ENCODE measurements at places on chromosomes 7 and 10. TPM values are rescaled to one million over a fixed set of nuclear protein-coding genes. Genes with fewer than 3 reads are reported as not detected.

SFRP4 gene
- not detected for total RNA-seq

TBC1D12 gene
- 10.5 TPM for total RNA-seq

KCNMA1 gene
- total RNA-seq, result under 0.01 TPM

CLCN1 gene
- total RNA-seq, result not detected

FAM237B gene
- not detected for total RNA-seq

COMTD1 gene
- total RNA-seq, result 10.6 TPM
